Spinal cord (tissue), 10 donors: ENCODE measurements at places on chromosomes 2 and 18. TPM values are rescaled to one million over a fixed set of nuclear protein-coding genes. Genes with fewer than 3 reads are reported as not detected.

DRC1 gene
- 4.6 TPM for total RNA-seq

DPYSL5 gene
- total RNA-seq = 56.5 TPM

- no peak for DNase-seq
Measured at GRCh38 chr2:41737888-41738287, 309.9 kb upstream of the PKDCC start.

- DNase-seq = no peak
Measured at GRCh38 chr2:181627545-181627944, 29.4 kb downstream of the CERKL start.

DNA sequence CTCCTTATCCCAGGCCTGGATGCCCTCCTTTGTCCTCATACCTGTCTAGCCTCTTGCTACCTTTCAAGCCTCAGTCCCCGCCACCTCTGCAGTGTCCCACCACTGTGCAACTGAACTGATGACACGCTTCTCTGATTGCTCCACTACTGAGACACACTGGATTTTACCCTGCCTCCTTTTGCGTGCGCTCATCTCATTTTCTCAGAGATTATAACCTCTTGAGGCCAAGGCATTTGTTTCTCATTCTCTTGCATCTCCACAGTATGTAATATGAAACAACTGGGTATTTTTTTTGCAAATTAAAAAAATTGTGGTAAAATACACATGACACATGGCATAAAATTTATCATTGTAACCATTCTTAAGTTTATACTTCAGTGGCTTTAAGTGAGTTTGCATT lies 95.4 kb downstream of the PRKCE start:
- no peak for DNase-seq

DNA sequence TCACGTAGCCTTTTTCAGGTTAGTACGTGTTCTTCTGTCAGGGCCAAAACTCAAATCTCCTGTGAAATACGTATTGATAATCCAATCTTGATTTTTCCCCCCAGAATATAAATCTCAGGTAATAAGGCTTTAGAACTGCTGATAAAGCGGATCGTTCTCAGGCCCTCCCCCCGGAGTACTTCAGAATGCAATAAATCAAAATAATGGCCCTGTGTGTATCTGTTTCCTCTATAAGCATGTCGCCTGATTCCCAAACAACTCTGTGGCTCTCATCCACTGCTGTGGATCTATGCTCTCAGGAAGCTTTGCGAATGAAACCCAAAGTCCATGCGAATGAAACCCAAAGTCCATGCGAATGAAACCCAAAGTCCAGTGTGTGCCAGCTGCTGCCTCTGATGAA lies 49.4 kb downstream of the IMPA2 start:
- no peak for DNase-seq

- DNase-seq = no peak
Measured at GRCh38 chr2:126662621-126663020, 6.7 kb downstream of the GYPC start.

- DNase-seq = no peak
Measured at GRCh38 chr18:24052053-24052452, 37.5 kb downstream of the TTC39C start.
